ENCODE measurements at places on chromosomes 7 and 10.

DNA sequence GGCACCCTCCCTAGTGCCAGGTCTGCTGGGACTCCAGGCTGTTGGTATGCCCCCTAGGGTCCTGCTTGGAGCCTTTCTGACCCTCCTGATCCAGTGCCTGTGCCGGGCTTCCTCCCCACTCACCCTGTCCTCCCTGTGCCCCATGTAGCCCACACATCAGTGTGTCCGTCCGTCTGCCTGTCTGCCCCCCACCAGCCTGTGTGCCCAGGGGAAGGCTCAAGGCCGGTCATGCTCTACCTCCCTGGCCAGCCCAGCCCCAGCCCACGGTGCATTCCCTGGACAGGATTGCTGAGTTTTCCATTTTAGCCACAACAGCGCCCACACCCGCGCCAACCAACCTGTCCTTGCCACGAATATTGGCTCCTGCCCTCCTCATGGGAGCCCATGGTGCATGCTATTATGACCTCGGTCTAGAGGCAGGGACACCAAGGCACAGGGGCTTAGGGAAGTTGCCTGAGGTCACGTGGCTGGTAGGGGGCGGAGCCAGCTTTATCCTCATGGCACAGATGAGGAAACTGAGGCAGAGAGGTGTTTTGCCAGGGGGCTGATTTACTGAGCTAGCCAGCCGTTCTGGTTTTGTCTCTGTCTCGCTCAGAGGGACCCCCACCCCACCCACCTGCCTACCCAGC lies 136.0 kb downstream of the FAM53B start:
- DNase-seq, result no peak

DNA sequence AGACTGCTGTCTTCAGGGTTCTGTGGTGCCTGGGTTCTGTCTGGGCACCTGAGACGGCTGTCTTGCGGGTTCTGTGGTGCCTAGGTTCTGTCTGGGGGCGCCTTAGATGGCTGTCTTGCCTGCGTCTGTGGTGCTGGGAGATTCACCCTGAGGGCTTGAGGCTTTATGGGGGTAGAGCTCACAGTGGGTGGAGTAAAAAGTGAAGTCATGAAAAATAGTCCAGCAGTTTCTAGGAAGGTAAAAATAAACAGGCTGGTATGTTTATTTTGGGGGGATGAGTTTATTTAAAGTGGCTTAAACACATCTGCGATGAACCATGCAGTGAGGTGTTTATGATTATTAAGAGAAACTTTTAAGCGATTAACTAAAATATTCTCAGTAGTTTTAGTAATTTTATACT lies 64.2 kb downstream of the NKX6-2 start:
- no peak for DNase-seq

DNA sequence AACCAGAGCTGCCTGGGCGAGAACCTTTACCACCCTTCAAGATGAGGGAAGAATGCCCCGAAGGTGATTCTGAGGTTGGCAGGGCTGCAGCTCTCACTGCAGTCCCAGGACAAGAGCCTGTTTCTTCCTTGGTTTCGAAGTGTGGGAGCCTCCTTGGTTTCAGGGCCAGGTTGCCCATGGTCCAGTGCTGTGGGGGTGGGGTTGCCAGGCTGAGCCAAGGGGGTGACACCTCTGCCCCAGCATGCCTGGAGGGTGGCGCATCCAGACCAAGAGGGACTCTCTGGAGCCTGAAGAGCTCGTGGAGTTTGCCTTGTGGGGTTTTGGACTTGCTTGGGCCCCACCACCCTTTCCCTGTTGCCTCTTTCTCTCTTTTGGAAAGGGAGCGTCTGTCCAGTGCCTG lies 41.3 kb downstream of the WDR37 start:
- no peak for DNase-seq

GRCh38 chr7:98626460-98627412 lies 9.7 kb downstream of the NPTX2 start:
- no peak for DNase-seq

DNA sequence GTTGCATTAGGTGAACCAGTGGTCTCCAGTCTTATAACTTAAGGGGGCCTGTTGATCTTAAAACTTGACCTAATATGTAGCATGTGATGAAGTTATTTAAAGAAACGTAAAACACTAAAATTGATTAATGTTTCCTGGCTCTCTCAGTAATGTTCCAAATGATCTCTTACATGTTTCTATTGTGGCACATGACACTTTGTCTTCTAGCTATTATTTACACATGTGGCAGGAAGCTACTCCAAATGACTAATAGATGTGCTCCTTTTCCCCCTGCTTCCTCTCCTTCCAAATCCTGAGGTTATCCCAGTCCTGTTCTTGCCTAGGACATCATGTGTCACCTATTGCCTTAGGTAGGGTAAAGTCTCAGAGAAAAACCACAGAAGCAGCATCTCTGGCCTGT lies 89.4 kb downstream of the FAS start:
- no peak for DNase-seq

GRCh38 chr10:126302476-126302756 lies 85.9 kb downstream of the ADAM12 start:
- no peak for DNase-seq

GRCh38 chr7:98831641-98832221 lies 38.1 kb downstream of the TMEM130 start:
- no peak for DNase-seq

DNA sequence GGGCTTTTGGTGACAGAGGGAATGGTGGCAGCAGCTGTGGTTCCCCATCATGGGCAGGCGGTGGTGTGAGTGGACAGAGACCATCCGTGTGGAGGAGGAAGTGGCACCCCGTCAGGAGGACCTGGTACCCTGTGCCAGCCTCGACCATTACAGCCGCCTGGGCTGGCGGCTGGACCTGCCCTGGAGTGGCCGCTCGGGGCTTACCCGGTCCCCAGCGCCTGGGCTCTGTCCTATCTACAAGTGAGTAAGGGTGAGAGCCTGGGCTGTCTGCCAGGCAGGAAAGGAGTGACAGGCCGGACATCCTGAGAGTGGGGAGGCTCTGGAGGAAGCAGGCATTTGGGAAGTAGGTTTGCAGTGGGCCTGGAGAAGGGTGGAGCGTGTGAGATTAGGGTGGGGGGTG lies 2.9 kb upstream of the ZNF467 start:
- no peak for DNase-seq

DNA sequence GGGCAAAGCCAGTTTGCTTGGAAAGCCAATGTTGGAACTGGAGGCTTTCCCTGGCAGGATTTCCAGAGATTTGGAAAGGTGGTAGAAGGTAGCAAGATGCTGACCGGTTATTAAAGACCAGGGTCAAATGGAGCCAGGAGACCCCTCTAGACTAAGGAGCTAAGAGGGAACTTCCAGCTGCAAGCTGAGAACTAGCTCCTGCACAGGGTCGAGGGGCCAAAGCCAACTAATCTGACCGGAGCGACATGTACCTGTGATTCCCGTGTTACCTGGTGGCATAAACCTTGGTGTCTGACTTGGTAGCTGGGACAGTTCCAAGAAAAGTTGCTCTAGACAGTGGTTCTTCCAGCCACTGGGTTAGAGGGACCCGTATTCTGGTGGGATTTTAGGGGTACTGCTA lies 41.8 kb downstream of the SPDYE5 start:
- DNase-seq, result no peak

DNA sequence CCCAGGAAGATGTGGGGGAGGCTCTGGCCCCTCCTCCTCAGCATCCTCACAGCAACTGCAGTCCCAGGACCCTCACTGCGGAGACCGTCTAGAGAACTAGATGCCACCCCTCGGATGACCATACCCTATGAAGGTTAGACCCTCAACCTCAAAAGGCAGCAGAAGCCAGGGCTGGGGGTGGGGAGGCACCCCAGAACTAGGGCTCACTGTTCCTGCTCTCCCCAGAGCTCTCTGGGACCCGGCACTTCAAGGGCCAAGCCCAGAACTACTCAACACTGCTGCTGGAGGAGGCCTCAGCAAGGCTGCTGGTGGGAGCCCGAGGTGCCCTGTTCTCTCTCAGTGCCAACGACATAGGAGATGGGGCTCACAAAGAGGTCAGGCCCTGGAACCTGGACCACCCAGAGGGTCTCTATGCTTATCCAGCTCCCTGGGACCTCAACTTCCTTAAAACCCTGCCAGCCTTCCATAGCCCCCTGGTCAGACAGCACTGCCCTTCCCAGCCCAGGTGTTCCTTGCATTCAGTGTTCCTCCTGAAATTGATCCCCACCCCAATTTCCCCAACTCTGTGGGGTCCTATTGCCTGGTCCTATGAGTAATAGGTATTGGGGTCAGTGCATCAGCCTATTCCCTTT lies 3.7 kb downstream of the SEMA4G start:
- DNase-seq, result no peak

All from midbrain (tissue), 1 donor.